Chondrocyte (in vitro differentiated cells): ENCODE measurements at places on chromosomes 6 and 20. TPM values are rescaled to one million over a fixed set of nuclear protein-coding genes. Genes with fewer than 3 reads are reported as not detected.

GLP1R gene
- not detected in 3 replicates for total RNA-seq

IL17F gene
- not detected in 3 replicates for total RNA-seq

GRCh38 chr6:24126586-24127192, 674 bp downstream of the NRSN1 start:
- no peak for DNase-seq
- H3K27ac ChIP-seq: no peak overlapping the region
- peaks cover 23% of the 10 kb centered on the region for H3K27me3 ChIP-seq
- H3K36me3 ChIP-seq: no peaks in the 10 kb centered on the region
- H3K4me1 ChIP-seq: peaks cover 9% of the 10 kb centered on the region
- H3K4me3 ChIP-seq: peak overlapping the region; percentile 63

DNA sequence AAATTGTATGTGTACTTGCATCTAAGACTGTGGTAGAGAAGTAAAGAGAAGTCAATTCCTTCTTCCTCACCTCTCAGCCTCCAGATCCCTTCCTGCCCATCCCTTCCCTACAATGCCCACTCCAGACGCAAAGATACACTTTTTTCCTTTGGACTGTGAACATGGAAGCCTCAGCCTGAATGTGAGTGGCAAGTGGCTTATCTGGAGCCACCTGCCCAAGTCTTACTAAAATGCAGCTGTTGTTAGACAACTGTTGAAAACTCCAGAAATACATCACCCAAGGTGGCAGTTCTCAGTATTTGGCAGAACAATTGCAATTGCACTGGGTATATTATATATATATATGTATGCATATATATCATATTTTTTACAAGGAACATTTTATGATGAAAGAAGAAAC, 7.5 kb downstream of the VGLL2 start:
- no peak overlapping the region for H3K27ac ChIP-seq
- H3K4me3 ChIP-seq: no peak overlapping the region
- peaks cover 8% of the 10 kb centered on the region for H3K4me1 ChIP-seq
- no peak for DNase-seq
- H3K27me3 ChIP-seq: peaks cover 73% of the 10 kb centered on the region
- H3K36me3 ChIP-seq: peaks cover 3% of the 10 kb centered on the region
